ENCODE measurements at places on chromosomes 16 and 17.

DNA sequence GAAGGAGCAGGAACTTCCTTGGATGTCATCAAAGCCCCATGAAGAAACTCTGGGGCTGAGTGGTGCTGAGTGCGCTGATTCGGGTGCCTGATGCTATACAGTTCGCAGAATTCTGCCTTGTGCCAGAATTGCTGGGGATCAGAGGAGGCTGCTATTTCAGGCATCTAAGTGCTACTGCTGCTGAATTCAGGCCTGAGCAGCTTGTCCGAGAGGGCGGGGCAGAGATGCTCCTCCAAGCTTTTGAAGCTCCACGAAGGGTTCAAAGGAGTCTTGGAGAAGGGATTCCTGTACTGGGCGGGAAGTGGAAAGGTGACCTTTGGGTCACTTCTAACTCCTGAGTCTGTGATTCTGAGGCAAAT is 227.8 kb downstream of the CCDC182 start:
- DNase-seq, result no peak

DNA sequence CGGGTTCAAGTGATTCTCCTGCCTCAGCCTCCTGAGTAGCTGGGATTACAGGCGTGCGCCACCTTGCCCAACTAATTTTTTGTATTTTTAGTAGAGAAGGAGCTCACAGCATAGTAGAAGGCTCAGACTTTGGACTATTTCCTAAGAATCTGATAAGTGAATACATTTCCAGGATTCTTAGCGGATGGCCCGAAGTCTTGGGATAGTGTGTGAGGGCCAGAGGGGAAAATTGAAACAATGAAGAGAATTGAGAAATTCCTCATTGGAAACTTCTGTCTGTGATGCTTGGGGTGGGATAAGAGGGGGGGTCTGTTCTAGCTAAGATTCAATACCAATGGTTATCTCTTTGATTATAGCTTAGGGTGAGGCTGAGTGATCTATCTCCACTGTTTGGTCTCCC is 183.3 kb downstream of the MSI2 start:
- DNase-seq, result no peak

- DNase-seq, result peak; percentile 21
These were observed 127.2 kb downstream of the HS3ST3B1 start for GRCh38 chr17:14427900-14428647.

GRCh38 chr16:65069065-65069464 is 52.8 kb downstream of the CDH11 start:
- DNase-seq, result no peak

GRCh38 chr16:60295451-60295850 is 1561.3 kb upstream of the GOT2 start:
- DNase-seq, result no peak

- no peak for DNase-seq
These were observed 116.9 kb downstream of the NTN1 start for GRCh38 chr17:9138161-9138717.

DNA sequence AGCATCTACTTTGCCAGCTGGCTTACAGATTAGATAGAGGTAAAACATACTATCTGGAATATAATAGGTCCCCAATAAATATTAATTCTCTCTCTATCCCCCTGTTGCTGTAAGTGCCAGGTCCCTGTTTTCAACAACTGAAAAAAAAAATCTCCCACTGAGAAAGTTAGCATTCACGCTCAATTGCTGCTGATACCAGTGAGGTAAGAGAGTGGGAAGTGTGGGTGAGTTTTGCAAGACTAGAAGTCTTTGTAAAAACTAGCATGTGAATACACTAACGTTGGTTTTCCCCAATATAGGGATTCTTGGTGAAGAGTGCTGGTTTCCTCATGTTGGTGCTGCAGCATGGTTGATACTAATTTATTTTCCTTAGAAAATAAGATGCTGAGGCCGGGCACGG is 11.7 kb upstream of the TAOK1 start:
- DNase-seq, result no peak

GRCh38 chr16:88569614-88569984 is 604 bp upstream of the ZC3H18 start:
- no peak for DNase-seq

DNA sequence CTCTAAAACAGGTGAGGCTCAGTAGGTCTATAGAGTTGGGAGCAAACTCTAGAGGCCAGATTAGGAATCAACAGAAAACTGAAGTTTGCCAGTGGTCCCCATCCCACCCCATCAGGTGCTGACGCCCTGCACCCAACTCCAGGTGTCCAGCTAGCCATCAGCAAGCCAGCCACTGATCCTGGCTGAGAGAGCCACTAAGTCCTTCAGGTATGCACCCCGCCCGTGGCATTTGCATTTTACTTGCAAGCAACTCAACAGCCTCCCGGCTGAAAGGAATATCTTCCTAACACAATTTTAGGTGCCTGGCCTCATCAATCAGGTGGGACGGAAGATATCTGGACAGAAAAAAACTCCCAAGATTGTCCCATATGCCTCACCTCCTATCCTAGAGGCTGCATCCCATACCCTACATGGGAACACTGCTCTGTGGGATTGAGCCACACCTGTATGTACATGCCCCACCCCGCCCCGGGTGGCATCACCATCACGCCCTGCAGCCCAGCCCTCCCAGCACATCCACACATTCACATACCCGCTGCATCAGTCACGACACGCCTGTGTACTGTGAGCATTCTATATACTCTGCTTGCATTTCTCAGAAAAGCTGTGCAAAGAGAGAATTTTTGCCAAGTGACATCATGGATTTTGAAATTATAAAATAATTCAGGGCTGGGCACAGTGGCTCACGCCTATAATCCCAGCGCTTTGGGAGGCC is 8.3 kb downstream of the OTOP3 start:
- DNase-seq, result no peak

GRCh38 chr16:968620-969019 is 2.2 kb downstream of the LMF1 start:
- DNase-seq, result no peak
